ENCODE measurements at places on chromosomes 6 and 20.

GRCh38 chr6:122365775-122366403 lies 33.6 kb upstream of the HSF2 start:
- DNase-seq: no peak

DNA sequence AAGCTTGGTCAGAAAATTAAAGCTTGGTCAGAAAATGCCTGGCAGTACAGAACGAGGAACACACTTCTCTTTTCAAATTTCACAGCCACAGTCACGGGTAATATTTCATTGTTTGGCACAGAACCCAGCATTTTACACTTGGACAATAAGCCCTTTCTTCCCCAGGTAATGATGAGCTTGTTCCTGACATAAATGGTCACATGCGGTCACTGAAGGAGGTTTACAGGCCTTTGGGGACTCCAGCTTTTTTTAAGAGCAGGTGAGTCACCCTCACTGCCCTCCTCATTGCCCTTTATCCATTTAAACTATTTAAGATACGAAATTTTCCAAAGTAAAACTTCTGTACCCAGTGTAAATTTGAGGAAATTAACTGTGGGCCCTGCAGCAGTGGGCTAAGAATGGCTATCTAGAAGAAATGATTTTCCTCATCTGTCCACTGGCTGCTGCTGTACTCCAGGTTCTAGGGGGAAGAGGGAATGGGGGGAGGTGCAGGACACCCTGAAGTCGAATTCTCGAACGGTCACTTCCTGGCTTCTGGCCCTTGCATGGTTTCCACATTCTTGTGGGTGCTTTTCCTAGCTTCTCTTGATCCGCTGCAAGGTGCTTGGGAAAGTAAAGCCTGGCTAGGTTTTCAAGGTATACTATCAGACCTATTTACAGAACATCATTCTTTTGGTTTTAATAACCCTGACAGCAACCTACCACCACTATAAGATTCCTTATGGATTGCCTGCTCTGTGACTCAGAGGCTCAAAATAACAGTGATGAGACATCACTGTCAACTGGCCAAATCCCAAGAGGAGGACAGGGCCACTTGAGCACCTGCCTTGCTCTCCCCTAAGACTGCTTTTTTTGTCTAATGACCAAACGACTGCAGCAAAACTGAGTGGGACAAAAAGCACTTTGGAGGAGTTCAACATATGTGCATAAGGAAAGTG lies 75.8 kb downstream of the PREP start:
- DNase-seq: no peak

DNA sequence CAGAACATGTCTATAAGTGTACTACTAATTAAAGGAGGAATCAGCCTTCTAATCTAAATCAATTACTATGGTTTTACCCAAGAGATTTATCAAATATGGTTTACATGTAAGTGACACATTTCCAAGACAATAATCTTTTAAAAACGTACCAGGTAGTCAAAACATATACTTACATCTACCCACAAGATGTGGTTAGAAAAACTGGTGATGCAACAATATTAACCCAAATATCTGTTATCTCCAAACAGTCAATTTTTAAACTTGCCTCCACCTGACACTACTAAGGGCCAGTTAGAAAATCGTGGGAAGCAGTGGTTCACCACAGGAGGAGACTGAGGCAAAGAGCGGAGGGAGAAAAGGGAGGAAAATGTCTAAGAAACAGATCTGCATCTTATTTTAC lies 28.0 kb downstream of the NOL7 start:
- no peak for DNase-seq

DNA sequence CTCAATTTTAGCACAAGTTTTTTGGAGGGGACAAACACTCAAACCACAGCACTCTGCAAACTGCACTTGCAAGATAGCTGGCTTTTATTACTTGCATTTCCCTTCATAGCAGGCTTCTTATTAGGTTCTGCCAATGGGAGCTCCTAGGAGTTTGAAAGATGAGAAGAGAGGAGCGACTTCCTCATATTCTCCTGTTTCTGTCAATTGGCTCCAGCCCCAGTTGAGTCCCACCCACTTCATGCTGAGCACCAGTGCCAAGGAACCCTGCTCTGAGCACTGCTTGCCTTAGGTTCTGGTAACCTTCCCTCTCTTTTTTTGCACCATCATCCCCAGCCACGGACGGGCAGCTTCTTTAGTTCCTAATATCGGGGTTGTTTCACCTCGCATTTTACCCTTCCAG lies 67.9 kb downstream of the PSMB1 start:
- DNase-seq: peak; percentile 14

- DNase-seq: no peak
These were observed 47.1 kb downstream of the MCUR1 start for GRCh38 chr6:13767121-13767808.

- no peak for DNase-seq
These were observed 96.9 kb downstream of the JPH2 start for GRCh38 chr20:44089987-44090674.

- DNase-seq: no peak
These were observed 150.8 kb upstream of the STXBP5 start for GRCh38 chr6:147053311-147053921.

DNA sequence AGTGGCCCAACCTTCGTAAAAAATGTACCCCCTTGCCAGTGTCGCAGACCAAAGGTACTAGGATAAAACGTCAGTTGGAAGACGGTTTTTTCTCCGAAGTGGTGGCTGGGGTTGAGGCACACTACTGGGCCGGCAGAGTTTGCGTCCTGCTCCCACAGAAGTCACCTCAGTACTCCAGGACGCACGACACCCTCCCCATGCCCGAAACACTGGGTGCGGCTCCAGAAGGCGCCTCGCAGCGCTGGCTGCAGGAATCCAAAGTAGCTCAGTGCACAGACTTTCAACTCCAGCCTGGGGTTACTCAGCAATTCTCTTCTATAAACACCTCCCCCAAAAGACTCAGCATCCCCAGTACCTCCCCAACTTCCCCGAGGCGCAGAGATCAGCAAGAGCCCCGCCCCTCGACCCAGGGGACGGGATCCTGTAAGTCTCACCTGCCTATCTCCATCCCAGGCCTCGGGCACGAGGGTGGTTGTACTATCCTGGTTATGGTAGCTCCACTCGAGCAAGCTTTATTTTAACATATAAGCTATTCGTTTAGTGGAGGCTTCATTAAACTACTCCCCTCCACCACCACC lies 88.2 kb downstream of the ZFP64 start:
- no peak for DNase-seq

DNA sequence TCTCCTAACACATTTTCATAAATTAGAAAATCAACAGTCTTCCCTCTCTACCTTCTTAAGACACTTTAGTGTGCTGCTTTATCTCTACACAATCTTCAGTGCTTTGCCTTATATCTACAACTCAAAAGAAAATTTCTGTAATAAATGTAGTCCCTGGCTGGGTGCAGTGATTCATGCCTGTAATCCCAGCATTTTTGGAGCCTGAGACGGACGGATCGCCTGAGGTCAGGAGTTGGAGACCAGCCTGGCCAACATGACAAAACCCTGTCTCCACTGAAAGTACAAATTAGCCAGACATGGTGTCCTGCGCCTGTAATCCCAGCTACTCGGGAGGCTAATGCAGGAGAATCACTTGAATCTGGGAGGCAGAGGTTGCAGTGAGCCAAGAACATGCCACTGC lies 9.7 kb upstream of the EDN1 start:
- DNase-seq: no peak

- DNase-seq: no peak
These were observed 45.0 kb upstream of the MOXD1 start for GRCh38 chr6:132446141-132446854.

DNA sequence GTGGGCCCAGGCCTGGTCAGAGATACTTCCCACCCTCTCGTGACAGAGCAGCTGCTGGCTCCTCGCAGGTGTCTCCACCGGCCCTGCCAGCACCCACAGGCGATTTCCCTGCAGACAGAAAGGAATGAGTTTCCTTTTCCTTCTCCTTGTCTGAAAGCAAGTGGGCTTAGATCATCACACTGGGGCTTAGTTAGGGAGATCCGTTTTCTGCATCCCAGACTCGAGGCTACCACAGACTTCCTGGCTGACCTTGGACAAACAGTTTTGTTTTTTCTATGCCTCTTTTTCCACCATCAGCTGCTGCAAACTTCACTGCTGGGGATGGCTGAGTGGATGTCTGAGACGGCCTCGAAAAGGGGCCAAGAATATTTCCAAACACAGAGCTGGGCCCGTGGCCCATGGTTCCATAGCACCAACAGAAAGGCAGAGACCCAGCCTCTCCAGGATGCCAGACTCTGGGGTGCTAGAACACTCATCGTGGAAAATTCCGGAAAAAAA lies 86.5 kb downstream of the BANF2 start:
- no peak for DNase-seq

- no peak for DNase-seq
These were observed 15.4 kb downstream of the PFDN4 start for GRCh38 chr20:54223285-54223684.

GRCh38 chr6:150813993-150814359 lies 51.5 kb upstream of the MTHFD1L start:
- DNase-seq: no peak

DNA sequence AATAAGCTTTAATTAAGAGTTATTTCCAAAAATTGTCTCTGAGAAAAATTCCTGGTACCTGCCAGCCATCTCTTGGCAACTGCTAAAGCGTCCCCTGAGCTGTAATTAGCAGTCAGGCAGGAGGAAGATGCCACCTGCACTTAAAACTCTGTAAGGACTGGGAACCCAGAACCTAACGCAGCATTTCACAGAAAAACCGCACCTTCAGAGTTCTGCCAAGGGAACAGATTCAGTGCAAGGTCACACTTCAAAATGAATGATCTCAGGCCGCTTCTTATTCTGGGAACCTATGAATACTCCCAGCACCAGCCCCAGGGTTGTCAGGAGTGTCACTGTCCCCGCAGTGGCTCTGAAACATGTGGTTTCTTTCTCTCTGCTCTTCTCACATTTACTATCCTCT lies 36.7 kb downstream of the INSM1 start:
- DNase-seq: no peak

DNA sequence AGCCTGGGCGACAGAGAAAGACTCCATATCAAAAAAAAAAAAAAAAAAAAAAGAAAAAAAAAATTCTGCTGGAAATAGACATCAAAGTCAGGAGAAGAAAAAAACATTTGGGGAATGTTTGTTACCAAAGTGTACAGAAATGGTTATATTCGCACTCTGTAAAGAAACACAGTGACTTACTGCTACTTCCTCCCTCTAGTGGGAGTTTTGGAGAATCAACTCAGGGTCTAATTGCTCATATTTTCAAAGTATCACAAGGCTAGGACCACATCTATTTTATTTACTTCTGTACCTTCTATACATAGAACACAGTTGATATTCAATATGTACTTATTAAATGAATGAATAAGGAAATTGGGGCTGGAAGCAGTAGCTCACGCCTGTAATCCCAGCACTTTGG lies 24.4 kb downstream of the ARG1 start:
- no peak for DNase-seq

GRCh38 chr6:107344981-107345380 lies 114.4 kb downstream of the PDSS2 start:
- no peak for DNase-seq

DNA sequence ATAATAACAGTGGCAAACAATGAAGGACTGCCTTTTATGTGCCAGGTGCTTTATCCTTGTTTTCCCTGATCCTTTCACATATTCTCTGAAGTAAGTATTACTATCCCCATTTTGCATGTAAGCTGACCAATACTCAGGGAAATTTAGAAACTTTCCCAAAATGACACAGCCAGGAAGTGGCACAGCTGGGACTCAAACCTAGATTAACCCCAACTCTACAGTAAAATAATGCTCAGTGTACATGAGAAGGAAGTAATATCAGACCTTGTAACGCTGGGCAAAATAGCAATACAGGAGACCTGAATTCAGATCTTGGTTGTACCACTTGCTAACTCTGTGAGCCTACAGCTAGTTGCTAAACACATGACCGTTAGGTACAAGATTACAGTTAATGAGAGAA lies 26.8 kb upstream of the NRSN1 start:
- no peak for DNase-seq

GRCh38 chr20:10591946-10592521 lies 81.8 kb downstream of the JAG1 start:
- DNase-seq: no peak

- no peak for DNase-seq
These were observed 315.7 kb upstream of the EPHA7 start for GRCh38 chr6:93735099-93735498.

DNA sequence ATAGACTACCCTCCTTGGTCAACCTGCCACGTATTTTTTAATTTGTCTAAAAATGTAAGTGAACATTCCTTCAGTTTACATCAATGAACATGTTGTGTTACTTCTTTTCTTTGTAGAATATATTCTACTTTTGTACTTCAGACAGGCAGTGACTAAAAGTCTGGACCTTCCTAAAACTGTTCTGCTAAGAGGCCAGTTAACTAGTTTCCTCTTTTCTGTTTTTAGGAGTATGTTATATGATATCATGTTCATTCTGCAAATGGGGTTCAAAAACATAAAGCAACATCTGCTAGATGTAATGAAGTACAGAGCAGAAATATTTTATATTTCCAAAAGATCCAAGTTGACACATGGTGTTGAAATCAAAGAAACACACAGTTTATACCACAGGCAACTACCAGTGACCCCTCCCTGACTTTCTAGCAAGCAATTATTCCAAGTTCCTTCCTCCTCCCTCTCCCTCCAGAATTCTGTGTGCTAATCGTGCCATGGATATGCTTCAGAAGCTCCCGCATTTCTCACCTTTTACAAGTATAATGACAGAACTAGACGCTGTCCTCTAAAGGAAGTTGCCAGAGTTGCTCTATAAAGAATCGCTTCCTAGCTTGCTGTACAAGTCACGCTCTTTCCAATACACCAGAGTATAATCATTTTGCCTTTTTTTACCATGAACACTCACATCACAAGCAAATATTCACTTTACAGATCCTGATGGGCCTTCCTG lies 64.7 kb downstream of the ARHGAP18 start:
- no peak for DNase-seq

DNA sequence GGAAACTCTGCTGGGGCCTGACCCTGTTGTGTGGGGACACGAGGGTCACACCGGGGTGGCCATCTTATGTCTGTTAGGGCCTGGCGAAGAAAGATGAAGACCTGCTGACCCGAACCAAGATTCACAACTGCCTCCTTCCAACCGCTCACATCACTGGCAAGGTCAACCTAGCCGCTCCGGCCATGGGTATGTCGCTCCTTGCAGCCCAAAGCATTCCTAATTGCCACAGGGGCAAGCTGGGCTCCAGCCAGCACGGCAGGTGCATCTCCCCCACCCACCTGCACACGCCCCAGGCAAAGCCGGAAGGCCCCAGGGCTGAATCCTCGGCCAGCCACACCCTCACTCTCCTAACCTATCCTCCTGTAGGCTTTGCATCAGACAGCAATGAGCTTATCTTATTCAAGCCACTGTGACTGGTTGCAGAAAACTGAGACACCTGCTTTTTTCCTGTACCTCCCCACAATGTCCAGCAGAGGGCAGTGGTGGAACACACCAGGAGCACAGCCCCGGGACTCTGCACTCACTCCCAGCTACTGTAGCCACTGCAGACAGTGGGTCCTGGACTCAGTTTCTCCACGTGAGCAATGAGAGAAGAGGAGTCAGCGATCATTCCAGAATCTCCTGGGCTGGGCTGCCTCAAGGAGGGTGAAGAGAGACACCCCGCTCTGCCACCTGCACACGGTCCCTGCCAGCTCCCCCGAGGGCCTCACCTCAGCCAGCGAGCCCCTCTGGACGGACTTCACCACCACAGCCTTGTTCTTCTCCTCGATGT lies 170.2 kb downstream of the PREX1 start:
- DNase-seq: peak; percentile 19

Measured in AG04449 (cell line).